NCI-H748 treated with DMSO at 0.1 percent for 48 hours (cell line): ENCODE measurements at places on chromosomes 6 and 20.
A peak's percentile ranks its signal among the peaks of the same experiment; 100 is the strongest.

GRCh38 chr20:34651200-34651599 lies 25.7 kb downstream of the PIGU start:
- no peak for DNase-seq

GRCh38 chr6:37007340-37008043 lies 2.0 kb downstream of the FGD2 start:
- no peak for DNase-seq

DNA sequence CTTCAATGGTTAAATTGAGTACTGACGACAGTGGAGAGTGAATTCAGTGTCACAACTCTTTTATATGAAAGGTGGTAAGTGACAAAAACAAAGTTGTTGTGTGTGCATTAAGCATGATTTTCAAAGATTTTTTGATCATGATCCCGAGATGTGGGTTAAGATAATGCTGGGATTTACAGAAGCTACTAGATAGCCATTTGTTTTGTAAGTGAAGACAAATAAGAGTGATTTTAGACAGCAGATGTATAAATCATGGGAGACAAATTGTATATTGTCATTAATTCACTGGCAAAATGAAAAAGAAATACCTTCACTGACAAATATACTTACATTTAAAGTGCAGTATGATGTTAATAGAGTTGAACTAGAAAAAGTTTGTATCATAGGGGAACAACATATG lies 6.1 kb downstream of the ADGRB3 start:
- no peak for DNase-seq

DNA sequence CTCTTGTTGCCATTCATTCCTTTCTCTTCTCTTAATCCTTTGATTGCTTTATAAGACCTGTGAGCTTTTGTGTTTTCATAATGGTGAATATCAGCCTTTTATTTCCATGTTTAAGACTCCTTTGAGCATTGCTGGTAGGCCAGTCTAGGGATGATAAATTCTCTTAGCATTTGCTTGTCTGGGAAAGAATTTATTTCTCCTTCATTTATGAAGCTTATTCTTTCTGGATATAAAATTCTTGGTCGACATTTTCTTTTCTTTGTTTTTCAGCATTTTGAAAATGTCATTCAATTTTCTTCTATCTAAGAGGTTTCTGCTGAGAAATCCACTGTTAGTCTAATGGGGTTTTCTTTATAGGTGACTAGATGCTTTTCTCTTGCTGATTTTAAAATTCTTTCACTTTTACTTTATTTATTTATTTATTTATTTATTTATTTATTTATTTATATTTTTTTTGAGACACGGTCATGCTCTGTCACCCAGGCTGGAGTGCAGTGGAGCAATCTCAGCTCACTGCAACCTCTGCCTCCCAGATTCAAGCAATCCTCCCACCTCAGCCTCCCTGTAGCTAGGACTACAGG lies 15.0 kb downstream of the ARFGEF3 start:
- no peak for DNase-seq

GRCh38 chr6:2077826-2078225 lies 167.6 kb downstream of the GMDS start:
- no peak for DNase-seq

DNA sequence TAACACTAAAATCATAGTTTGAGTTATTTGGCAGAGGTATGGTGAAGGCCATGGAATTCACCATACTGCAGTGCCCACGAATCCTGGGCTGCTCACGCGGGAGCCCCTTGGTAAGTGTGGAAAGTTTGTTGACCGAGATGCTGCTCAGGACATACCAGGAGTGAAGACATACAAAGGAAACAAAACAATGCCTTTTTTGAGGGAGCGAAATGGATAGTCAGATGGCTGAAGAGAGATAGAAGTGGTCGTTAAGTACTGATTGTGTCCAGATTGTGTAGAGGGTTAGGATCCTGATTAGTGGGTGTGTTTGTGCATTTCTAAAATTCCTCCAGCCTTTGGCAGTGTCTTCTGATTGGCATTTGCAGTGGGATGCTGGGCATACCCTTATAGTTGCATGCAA lies 83.0 kb downstream of the SOBP start:
- no peak for DNase-seq

GRCh38 chr20:20719411-20719810 lies 7.0 kb upstream of the RALGAPA2 start:
- DNase-seq: no peak

GRCh38 chr6:75602246-75603105 lies 796 bp downstream of the SENP6 start:
- peak; percentile 4 for DNase-seq

DNA sequence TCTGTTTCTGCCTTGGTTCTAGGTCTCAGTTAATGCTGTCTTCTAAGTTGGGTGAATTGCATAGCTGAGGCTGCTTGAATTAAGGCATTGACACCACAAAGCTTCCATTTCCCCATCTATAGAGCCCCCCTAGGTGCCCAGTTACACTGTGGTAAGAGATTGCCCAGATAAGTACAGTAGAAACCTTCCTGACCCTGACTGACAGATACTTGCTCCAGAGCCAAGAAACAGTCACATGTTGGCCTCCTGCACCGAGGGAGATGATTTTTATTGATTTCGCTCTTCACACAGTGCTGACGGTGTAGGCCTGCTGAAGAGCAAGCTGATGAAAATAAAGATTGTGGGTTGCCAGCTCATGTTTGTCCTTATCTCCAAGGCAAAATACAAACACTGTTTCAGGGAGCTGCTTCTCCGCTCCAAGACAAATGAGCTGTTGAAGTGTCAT lies 67.9 kb downstream of the TRMT11 start:
- DNase-seq: no peak

- no peak for DNase-seq
Measured at GRCh38 chr20:63156221-63156671, 59.7 kb downstream of the YTHDF1 start.

- DNase-seq: no peak
Measured at GRCh38 chr20:58307270-58307669, 2.2 kb upstream of the RAB22A start.

DNA sequence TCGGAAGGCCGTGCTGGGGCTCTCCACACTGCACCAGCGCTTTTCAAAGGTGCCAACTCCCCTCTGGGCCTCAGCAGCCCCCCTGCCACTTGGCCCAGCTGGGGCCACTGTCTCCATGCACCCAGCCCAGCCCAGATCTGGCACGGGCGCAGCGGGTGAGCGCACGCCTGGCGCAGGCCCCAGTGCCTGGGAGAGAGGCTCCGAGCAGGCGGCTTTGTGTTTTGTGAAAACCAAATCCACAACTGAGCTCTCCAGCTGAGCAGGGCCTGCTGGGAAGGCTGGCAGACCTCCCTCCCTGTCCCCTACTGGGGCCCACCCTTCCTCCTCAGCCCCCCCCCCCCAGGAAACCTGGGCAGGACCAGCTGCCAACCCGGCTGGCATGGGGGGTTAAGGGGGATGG lies 17.0 kb downstream of the MDGA1 start:
- no peak for DNase-seq

- peak; percentile 80 for DNase-seq
Measured at GRCh38 chr6:109977791-109978173, 329 bp upstream of the GPR6 start.

DNA sequence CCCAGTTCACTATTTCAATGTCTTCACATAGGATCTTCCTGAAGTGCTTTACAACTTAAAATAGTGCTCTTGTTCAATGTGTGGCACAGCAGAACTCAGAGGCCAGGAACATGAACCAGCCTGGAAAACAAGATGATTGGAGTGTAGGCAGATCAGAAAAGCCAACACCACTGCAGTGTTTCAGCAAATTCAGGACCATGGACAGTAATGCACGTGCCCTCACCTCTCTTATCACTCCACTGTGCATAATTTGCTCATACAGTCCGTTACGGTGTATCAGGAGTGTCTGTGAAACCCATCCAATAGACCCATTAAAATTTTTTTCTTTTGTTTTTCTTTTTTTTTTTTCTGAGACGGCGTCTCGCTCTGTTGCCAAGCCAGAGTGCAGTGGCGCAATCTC lies 27.6 kb upstream of the HACE1 start:
- DNase-seq: no peak

DNA sequence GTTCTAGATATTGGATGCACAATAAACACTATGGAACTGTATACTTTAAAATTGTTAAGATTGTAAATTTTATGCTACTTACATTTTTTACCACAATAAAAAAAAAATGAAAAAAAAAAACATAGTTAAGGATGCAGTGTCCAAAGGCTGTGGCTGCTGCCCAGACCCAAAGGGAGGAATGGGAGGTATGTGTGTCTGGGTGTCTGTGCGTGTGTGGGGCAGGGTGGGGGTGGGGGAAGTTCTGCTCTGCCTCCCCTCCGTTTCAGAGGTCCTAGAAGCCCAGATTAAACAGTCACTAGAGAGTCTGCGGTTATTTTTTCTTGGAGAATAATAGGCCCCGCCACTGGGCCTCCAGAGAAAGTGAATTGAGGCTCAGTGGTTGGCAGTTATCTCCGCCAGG lies 136.4 kb upstream of the ARMC2 start:
- DNase-seq: no peak

GRCh38 chr6:149484733-149485700 lies at the start of gene ZC3H12D:
Gene ZC3H12D, minus strand, starts transcription at chr6:149485014. Its CDS starts 10,471 bp downstream, at chr6:149474543.
- no peak for DNase-seq

DNA sequence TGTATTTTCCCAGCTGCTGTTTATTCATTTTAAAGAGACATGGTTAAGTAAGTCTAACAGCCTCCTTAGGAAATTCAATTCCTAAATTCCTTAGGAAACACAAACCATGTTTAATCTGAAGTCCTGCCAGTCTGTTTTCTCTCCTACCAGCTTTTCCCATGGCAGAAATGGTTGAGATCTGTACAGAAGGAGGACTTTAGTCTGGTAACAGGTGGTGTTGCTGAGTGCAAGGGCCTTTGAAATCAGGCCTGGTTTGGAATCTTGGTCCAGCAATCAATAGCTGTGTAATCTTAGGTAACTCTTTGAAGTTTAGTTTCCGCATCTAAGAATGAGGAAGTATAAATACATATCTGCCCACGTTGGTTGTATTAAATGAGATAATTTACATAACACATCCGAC lies 232.5 kb downstream of the LAMA2 start:
- no peak for DNase-seq

GRCh38 chr6:158826819-158827501 lies 7.8 kb upstream of the EZR start:
- DNase-seq: no peak

GRCh38 chr6:88157106-88157505 lies 9.0 kb downstream of the CNR1 start:
- no peak for DNase-seq

GRCh38 chr6:121838842-121839241 lies 403.4 kb downstream of the GJA1 start:
- DNase-seq: no peak

DNA sequence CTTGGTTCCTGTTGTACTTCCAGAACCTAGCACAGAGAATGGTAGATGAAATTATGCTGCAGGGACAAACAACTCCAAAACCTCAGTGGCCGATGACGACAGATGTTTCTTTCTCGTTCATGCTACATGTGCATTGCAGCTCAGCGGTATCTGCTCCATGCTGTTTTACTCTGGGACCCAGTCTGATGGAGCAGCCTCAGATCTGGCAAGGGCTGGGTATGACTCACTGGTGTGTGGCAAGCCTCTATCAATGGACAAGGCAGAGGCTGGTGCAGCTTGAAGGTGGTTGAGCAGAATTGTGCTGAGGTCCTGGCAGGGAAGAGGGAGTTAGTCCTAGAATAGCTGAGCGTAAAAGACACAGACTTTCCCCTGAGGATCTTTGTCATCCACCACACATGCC lies 10.3 kb upstream of the BLCAP start:
- no peak for DNase-seq

DNA sequence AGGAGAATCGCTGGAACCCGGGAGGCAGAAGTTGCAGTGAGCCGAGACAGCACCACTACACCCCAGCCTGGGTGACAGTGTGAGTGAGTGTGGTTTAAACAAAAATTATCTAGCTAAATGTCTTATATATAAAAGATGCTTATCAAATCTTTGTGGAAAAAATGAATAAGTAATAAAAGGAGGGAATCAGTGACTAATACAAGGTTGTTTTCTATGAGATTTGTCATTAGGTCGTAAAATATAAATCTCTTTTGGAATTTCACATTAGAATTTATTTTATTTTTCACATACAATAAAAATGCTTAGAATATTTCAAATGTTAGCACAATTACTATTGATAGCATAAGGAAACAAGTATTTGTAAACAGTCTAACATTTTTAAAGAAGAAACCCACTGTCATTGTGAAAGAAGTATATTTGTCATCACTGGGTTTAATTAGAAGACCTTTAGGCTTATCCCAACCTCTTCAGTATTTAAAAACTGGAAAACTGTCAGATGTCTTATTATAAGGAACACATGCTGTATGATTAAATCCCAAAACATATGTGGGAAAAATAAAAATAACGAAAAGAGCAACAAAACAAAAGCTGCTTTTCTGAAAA lies 47.1 kb downstream of the ASCC3 start:
- DNase-seq: no peak

DNA sequence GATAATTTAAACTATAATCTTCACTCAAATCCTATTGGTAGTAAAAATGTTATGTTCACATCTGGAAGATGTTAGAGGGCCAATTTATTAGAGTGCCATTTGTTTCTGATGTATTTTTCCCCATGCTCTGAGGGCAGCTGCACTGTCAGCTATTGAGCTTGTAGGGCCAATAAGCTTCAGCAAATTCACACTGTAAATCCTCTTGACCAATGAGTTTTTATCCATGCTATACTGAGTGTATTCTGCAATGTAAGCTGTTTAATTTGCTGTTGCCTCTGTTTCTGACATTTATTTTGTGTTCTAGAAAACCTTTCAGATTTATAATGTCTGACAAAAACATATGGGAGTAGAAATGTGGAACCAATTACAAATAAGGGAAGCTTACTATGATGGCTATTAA lies 62.6 kb downstream of the OGFRL1 start:
- DNase-seq: no peak

DNA sequence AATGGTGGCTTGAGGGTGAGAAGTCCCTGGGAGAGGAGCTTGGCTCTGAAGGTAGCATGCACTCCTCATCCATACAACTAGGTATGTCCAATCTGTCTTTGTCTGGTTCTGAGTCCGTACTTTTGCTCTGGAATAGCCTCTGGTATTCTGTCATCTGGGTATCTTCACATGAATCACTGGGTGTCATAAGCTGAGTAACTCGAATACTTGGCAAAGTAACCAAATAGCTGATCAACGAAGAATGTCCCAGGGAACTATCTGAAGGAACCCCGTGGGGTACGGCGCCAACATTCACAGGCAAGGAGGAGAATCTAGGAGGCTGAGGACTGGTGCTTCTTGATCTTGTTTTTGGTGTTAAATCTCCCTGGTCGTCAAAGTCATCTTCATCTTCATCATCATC lies 184.8 kb downstream of the HIVEP2 start:
- DNase-seq: no peak
